ENCODE measurements at places on chromosomes 5 and 9.

- peak; percentile 62 for DNase-seq
Measured at GRCh38 chr5:125865166-125865815, 557.9 kb upstream of the GRAMD2B start.

GRCh38 chr5:68303038-68303738 is 87.6 kb downstream of the PIK3R1 start:
- DNase-seq = peak; percentile 75

DNA sequence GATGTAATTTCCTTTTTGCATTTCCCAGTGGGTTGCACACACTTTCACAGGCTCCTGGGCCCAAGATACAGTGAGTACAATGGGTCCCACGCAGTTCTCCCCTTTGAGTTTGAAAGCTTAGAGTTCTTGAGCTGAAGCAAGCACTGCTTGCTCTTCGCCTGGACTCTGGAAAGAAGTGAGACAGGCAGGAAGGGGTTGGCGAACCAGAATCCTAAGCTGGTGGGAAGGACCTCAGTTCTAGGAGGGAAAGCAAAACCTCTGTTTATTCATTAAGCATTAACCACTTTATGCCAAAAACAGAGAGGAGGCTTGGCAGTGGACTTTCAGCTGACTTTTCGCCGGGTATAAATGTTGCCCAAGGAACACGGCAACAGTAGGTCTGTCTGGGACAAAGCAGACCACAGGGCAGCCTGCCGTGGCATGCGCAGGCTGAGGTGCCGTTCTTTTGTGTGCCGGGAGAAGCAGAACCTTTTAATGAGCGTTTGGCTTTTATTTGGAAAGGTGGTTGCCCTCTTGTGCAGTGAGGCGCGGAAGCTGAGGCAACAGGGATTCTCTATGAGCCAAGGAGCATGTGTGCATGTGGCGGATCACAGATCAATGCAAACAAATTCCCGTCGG is 239.9 kb upstream of the PANK3 start:
- no peak for DNase-seq

DNA sequence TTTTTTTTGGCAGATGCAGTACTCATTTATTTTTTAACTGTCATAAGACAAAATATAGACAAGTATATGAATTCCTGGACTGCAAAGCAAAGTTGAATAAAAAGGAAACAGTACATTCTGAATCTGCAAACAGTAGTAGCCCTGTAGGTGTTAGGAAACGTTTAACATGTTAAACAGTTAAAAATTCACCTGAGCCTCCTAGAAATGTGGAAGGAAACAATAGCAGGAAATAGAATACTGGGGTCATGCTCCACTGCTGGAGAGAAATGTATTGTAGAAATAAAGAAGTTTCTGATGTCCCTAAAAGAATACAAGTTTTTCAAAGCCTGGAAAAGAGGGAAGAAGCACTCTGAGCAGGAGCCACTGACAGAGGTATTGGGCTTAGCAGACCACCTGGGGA is 866.0 kb downstream of the PTPRD start:
- no peak for DNase-seq

- DNase-seq = no peak
Measured at GRCh38 chr5:56725711-56726411, 89.5 kb upstream of the MAP3K1 start.

DNA sequence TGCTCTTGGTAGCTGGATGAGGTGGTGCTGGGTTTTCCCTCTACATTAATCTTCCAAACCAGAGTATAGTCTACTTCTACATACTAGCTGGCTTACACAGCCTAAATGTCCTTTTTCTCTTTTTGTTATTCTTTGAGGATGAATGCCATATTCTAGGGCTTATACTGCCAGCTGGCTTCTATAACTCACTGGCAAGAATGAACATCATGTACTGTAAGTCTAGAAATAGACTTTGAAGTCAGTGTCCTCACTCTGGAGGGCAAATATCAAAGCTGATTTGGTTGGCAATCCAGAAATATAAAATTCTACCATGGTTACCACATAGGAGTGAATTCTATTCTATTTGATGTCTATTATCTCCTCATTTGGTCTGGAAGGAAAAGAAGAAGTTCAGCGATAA is 251.7 kb upstream of the TYRP1 start:
- DNase-seq = no peak

- no peak for DNase-seq
Measured at GRCh38 chr9:18263377-18263776, 210.6 kb upstream of the ADAMTSL1 start.

DNA sequence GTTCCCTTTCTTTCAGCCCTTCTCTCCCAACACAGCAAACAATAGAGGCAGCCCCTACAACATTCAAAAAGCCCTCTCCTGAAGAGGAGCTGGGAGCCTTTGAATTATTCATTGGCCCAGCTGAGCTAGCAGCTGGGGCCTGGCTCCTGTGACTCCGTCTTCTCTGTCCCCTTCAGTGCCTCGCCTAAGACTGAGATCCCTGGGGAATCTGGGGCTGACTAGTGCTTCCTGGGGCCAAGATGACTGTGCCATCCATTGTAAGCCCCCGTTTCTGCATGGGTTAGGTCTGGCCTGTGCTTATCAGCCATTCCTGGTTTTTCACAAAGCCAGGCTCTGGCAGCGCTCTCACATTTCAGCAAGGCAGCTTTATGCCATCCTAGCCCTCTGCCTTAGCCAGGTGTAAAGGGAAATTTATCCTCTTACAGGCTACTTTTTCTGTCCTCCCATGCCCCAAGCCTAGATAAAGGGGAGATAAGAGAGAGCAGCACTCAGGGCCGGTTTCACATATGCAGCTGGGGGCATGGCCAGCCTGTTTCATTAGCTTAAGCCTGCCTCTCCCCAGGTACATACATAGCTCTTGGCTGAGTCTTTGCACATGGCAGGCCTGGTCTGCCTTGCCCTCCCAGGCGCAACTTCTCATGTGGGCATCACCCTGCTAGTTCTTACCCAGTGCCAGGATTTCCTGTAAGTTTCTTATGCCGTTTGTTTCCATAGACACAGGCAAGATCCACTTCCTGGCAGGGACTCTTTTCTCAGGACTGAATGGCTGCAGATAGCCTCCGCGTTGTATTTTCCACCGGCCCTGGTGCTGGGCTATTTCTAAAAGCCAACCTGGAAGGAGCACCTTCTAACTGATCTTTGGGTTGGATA is 15.8 kb downstream of the PTPA start:
- DNase-seq = no peak

DNA sequence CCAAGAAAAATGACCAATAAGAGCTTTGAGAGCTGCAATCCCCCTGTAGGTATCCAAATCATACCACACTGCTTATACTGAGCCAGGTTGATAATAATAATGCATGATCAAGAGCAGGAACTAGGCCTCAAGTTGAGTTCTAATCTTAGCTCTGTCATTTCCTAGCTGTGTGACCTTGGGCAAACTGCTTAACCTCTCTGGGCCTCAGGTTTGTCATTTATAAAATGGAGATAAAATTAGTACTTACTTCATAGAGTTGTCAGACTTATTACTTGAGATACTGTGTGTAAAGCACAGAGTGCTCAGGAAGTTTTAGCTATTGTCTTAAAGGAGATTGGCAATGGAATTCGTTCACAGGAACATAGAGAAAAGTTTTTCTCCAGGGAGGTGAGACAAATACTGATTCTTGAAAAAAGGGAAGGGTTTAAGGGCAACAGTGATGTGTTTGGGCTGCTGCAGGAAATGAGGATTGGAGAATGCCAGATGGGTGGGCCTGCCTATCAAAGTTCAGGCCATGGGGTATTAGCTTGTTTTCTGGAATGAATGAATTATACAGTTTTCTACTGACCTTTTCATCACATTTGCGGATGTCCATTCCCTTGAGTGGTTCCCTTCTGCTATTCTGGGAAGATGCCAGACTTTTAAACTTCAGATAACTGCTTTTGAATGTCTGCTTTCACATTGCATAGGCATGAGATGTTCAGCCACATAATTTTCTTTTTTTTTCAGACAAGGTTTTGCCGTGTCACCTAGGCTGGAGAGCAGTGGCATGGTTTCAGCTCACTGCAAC is 10.2 kb upstream of the ATP6V0E1 start:
- DNase-seq = no peak

DNA sequence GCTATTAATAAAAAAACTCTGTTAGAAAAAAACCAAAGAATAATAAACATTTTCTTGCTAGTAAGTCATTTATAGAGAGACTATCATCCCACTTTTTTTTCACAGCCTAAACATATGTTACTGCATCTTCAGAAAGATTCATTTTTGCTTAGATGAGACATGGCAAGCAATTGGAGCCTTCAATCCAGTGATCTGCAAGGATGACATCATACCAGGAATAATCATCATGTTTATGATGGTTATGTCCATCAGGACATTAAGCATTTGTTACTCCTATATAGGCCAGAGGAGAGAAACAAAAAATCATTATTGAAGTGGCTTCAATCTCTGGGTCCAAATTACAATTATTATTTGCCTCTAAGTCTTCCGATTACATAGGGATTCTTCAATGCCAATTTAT is 626.3 kb upstream of the CCNG1 start:
- no peak for DNase-seq

DNA sequence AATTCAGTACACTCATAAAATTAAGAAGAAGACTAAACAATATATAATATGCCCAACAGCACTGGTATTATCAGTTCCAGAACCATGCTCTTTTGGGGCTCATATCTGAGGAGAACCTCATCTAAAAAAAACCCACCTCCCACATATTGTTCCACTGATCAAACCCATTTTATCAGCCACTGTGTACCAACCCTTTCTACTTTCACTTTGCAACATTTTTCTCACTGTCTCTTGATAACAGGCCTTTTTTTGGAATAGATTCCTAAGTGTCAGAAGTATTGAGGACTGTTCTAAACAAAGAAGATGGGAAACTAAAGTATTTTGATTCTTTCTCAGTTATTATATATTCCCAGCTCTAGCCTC is 173.2 kb downstream of the GABRB2 start:
- no peak for DNase-seq

DNA sequence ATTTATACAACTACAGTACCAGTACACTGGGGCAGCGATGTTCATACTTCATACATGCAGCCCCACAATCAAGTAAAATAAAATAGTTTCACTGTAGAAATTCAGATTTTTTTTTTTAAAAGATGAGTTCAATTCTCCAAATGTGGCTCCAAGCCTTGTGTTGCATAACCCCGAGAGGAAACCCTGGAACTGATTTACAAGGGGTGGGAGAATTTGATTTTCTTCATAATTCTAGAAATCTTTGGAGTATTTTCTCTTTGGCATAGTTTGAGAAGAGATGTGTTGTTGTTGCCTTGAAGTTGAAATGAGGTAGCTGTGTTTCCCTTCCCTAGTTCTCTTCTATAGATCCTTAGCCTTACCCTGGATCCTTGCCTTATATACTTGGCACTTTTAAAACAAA is 3.1 kb downstream of the RHOBTB3 start:
- DNase-seq = no peak

- DNase-seq = no peak
Measured at GRCh38 chr5:103441523-103441922, 121.1 kb downstream of the NUDT12 start.

DNA sequence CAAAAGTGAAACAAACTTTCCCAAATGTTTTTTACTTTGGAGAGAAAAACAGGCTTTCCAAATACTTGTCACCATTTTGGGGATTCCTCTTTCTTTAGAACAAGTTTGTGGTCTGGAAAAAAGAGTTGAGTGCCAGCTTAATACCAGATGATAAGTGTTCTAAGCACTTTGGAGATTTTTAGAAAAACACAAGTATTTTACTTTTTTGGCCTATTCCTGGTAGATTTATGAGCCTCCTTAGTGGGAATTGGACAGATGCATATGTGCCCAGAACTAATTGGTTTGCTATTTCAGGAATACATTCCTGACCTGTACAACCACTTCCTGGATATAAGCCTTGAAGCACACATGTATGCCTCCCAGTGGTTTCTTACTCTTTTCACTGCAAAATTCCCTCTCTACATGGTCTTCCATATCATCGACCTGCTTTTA is 40.5 kb downstream of the GPR21 start:
- DNase-seq = no peak

GRCh38 chr9:20671635-20672034 is 12.4 kb upstream of the FOCAD start:
- DNase-seq = no peak

Data from epithelial cell of esophagus (primary cell).